Epithelial cell of proximal tubule (primary cell): ENCODE measurements at places on chromosomes 11 and 22. TPM values are rescaled to one million over a fixed set of nuclear protein-coding genes. Genes with fewer than 3 reads are reported as not detected.

Gene TANGO2
- 14.8 and 30.0 TPM in 2 replicates for total RNA-seq

Gene APOL4
- 0.07 TPM in 1 of 2 replicates, not detected in the other for total RNA-seq

DNA sequence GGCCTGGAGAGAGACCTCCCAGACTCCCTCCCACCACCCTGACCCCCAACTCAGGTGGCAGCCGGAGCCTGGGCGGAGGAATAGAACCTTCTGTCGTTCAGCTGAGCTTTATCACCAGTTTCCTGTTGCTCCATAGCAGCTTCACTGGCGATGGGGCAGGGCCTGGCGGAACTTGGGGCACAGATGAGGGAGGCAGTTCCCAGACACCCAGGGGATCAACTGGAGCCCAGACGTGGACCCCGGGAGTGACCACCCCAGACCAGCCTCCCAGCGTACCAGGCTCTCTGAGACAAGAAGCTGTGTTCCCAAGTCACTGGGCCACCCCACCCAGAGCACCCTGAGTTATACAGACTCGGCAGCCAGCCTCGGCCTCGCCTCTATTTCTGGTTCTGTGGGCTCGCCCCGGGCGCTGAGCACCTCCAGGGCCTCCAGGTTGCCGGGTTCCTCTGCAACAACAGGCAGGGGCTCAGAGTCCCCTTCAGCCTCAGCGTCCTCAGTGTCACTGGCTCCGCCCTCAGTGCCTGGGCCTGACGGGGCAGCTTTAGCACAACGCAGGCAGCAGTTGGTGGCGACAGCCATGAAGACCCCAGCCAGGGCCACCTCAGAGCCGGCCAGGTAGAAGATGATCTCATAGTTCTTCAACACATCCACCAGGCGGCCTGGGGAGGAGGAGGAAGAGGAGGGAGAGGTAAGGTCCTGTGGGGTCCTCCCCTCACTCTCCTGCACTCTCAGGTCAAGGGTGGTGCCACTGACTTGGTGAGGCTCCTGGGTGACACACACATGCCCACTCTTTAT, 5.7 kb downstream of the SLC16A8 start:
- no peak for DNase-seq

GRCh38 chr22:39128508-39128907, 24.0 kb downstream of the CBX7 start:
- DNase-seq = no peak

DNA sequence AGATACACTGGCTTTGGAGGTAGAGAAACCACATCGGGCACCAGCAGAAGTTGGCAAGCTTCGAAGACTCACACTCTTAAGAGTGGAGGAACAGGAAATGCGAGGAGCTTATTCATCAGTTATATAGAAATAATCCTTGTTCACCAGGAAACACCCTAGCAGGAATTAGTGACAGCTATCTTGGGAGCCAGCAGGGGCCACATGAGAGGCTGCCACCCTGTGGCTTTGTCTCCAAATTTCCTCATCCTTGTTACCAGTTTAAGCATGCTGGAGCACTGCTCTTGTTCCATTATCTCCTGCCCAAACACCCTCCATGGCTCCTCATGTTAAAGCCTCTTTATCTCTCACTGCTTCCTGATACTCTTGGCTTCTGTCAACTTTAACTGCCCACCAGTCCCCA, 131.0 kb downstream of the PLEKHA7 start:
- DNase-seq = no peak

- DNase-seq = no peak
Measured at GRCh38 chr22:29265929-29266328, 1.9 kb downstream of the RHBDD3 start.

DNA sequence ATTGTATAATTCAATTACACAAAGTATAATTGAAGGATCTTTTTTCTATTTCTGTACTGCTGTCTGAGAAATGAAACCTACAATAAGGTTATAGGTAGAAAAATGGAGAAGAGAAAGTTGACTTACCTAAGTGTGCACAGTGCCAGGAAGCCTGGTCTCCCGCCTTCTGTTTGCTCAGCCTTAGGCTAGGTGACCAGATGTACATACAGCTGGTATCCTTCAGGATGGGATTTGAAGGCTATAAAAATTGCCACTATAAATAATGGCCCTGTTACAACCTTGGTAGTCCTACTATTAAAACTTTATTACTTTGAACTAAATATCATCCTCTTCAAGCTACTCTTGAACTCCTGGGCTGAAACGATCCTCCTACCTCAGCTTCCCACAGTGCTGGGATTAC, 19.7 kb downstream of the OR51E2 start:
- DNase-seq = no peak

GRCh38 chr11:123052901-123053721, 8.8 kb downstream of the HSPA8 start:
- no peak for DNase-seq

DNA sequence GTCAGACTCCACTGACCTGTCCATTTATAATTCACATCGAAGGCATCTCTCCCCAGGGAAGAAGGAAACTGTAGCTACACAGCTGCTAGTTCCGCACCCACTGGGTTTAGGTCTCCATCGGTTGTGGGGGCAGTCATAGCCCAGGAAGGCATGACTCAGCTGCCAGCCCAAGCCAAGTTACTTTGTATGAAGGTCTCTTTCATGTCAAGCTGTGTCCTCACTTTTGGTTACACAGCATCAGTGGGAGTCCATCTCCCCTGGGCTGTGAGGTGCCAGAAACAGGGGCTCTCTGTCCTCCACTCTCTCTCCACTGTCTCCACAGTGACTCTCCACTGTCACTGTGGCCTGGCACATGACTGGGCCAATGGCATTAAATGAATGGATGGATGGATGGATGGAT, 585.2 kb downstream of the BRD1 start:
- no peak for DNase-seq
